Activated CD8-positive, alpha-beta memory T cell treated with anti-CD3 and anti-CD28 coated beads for 1 hour (primary cell): ENCODE measurements at places on chromosomes 3 and 15.

DNA sequence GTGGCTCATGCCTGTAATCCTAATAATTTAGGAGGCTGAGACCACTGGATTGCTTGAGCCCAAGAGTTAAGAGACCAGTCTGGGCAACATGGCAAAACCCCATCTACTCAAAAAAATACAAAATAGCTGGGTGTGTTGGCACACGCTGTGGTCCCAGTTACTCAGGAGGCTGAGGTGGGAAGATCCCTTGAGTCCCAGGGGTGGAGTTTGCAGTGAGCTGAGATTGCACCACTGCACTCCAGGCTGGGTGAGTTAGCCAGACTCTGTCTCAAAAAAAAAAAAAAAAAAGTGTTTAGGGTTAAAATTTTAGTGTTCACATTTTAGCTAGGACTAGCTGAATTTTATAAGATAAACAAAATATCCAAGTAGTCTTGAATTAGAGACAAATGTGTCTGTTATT lies 1340.1 kb upstream of the EPHA6 start:
- no peak for DNase-seq

- no peak for DNase-seq
Measured at GRCh38 chr15:62453375-62453774, 288.3 kb upstream of the C2CD4B start.

- no peak for DNase-seq
Measured at GRCh38 chr3:122030381-122031122, 8.5 kb upstream of the ILDR1 start.

DNA sequence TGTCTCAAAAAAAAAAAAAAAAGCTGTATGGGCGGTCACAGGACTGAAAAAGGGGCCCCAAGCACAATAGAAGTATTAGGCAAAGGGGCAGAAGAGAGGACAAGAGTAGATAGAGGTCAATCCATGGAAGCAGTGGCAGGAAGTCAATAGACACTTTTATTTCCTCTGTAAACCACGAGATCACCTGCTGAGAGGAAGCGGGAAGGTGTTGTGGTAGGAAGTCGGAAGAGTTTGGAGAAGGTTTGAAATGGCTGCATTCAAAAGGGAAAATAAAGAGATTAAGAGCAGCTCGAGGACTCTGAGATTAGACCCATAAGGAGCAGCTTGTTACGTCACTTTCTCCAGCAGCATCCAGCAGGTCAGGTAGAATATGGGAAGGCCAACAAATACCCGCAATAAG lies 14.2 kb upstream of the ZNF148 start:
- no peak for DNase-seq

DNA sequence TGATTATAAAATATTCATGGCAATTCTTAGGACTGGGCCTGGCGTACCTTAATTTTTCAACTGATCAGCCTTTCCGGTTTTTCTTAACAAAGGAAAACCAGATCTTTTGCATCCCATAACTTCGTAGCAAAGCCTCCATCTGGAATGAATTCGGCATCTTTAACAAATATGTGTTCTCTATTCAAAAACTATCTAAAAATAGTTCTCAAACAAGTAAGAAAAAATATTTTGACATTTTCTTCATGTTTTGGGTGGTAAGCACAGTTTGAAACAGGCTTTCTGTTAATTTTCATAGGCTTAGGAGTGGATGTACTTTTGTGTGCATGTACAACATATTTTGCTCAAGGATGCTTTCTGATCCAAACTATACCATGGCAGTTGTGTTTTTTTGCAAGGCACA lies 55.1 kb downstream of the RBMS3 start:
- DNase-seq, result no peak

GRCh38 chr3:57918123-57918837 lies 89.9 kb upstream of the FLNB start:
- DNase-seq, result no peak

GRCh38 chr3:110685630-110686029 lies 386.0 kb upstream of the NECTIN3 start:
- no peak for DNase-seq

- DNase-seq, result no peak
Measured at GRCh38 chr3:36826240-36826639, 61.9 kb upstream of the DCLK3 start.

GRCh38 chr3:65999606-66000005 lies 39.1 kb downstream of the MAGI1 start:
- DNase-seq, result no peak

DNA sequence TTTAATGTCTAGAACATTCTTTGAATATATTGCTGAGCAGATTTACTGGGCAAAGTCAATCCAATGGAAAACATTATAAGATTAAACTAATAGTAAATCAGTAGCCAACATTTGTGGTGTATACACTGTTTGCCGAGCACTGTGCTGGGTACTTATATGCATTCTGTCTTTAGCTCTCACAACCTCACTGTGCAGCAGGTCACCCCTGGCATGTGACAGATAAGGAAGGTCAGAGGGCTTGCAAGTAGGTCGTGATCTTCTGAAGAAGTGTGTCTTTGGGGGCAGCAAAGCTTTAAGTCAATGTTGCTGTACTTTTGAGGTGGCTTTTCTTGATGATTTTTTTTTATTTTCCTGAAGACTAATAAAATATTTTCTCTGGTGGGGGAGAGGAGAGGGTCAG lies 62.2 kb downstream of the TCAIM start:
- no peak for DNase-seq

GRCh38 chr15:70038730-70039392 lies 58.9 kb downstream of the TLE3 start:
- no peak for DNase-seq

GRCh38 chr3:27281671-27282150 lies 87.5 kb downstream of the NEK10 start:
- DNase-seq, result no peak

GRCh38 chr15:36954486-36954885 lies 145.9 kb downstream of the MEIS2 start:
- DNase-seq, result no peak

DNA sequence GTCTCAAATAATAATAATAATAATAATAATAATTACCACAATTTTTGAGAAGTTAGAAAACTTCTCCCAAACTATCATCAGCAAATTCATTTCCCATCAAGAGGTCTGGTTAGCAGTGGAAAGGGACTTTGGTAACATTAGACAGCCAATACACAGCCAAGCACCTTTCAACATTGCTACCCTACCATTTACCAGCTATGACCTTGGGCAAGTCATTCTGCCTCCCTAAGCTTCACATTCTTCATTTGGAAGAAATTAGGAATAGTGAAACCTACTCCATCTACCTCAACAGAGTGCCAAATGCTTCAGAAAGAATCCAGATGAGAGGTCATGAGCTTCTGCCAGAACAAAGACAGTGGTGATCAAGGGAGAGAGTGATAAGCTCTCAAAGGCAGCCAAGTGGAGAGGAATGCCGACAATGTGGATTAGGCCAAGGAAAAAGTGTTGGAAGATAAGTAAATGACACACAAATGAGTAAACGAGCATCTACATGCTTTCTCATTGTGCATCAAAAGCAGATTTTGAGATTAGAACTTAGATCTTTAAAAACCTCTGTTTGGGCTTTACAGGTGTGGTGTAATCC lies 42.9 kb upstream of the LPP start:
- DNase-seq, result no peak

- DNase-seq, result no peak
Measured at GRCh38 chr15:69158201-69158842, 2.1 kb upstream of the GLCE start.

DNA sequence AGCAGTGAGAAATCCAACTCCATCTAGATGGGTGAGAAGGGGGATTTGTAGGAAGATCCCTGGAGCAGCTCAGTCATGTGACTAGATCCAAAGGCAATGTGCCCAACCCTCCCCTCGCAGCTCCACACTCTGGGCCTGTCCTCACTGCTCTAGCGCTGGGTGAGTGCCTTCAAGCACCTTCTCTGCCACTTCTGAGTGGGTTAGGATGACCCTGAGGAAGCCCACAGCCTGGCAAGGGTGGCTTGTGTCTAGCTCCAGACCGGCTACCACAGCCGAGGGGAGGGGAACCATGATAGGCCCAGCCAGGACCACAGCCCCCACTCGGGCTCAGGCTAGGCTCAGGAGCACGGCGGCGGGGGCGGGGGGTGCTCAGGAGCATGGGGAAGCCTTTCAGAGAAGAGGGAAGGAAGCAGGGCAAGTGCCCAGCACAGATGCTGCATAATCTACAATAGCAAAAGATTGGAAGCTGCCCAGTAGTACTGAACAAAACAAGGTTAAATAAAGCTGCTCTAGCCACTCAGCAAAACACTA lies 1.7 kb downstream of the SPATA12 start:
- no peak for DNase-seq

- DNase-seq, result no peak
Measured at GRCh38 chr15:55289011-55289745, 435 bp downstream of the RAB27A start.

- no peak for DNase-seq
Measured at GRCh38 chr3:185760550-185760949, 64.3 kb downstream of the IGF2BP2 start.

- no peak for DNase-seq
Measured at GRCh38 chr3:45546126-45546620, 48.4 kb upstream of the LIMD1 start.

- DNase-seq, result no peak
Measured at GRCh38 chr15:64558460-64559179, 98.2 kb downstream of the ZNF609 start.

DNA sequence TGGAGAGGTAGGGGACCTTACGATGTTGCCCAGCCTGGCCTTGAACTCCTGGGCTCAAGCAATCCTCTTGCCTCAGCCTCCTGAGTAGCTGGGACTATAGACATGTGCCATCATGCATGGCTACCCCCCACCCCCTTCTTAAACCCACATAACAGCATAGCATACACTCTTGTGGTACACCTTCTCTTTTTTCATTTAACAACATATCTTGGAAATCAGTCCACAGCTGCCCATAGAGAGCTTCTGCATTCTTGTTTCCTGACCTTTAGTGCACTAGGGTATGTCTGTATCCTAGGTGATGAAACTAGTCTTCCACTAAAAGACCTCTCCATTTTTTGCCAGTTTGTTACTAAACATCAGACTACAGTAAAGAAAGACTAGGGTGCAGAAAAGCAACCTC lies 33.0 kb downstream of the SLC28A1 start:
- no peak for DNase-seq

- no peak for DNase-seq
Measured at GRCh38 chr3:60402931-60403330, 848.3 kb downstream of the FHIT start.

DNA sequence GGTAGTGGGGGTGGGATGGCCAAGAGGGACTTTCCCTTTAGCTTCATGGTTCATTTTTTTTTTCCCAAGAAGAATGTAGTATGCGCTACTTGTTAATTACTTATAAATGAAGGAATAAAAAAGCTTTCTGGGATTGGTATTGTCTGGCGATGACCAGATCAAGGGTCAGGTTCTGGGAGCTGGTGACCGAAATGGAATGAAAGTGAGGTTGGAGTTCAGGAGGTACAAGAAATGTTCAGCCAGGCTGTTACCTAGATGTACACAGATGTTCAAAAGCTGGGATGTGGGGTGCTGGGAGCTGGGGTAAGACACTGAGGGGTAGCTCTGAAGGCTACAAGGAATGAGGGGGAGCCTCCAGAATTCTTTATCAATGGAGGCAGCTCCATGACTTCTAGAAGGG lies 17.1 kb upstream of the U2SURP start:
- DNase-seq, result no peak

GRCh38 chr3:119586733-119587172 lies 7.5 kb downstream of the ADPRH start:
- DNase-seq, result no peak

DNA sequence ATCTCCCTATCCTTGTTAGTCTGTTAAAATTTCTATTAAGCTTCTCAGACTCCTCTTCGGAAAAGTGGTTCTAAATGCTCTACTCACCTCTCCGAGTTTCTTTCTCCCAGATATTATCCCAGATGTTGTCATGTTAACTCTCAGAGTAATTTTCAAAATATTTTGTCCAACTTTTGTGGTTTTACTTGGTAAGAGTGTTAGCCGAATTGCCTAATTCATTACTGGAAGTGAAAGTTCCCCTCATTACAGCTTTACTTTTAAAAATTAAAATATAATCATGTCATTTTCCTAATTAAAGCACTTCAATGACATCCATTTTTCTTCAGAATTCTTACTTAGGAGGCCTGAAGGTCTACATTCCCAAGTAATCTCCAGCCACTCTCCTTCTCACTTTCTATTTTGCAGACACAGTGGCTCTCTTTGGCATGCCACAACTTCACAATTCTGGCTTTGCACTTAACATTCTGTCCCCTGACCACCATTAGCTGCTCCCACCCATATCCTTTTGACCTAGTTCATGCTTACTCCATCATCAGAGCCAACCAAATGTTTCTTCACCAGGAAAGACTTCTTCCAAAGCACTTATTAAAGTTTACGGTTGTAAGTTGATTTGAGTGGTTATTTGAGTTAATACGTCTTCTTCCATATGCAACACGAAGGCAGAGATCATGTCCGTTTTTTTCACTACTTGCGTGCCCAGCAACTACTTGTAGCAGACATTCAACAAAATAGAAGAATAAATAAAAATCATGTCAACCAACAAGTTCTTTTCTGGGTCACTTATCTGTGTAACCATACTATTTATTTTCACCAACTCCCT lies 10.2 kb upstream of the TIPARP start:
- DNase-seq, result no peak

GRCh38 chr3:103953796-103954195 lies 1412.9 kb upstream of the ALCAM start:
- DNase-seq, result no peak

GRCh38 chr3:9008550-9009255 lies 45.4 kb upstream of the RAD18 start:
- no peak for DNase-seq

DNA sequence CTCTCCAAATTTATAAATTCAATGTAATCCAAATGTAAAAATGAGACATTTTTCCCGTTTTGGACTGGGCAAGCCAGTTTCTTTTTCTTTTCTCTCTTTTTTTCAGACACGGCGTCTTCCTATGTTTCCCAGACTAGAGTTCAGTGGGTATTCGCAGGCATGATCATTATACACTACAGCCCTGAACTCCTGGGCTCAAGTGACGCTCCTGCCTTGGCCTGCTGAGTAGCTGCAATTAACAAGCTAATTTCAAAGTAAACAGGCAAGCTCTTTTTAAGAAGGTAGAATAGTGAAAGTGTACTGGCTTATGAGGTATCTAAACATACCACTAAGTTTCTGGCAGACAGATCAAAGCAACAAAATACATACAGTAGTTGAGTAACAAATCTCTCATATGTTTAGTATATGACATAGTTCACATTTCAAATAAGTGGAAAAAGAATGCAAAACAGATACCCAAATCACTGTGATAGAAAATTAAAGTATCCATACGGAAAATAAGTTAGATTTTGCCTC lies 13.5 kb downstream of the HIGD1A start:
- no peak for DNase-seq

GRCh38 chr3:45816544-45816943 lies 20.2 kb upstream of the SLC6A20 start:
- DNase-seq, result no peak

GRCh38 chr3:172084871-172085556 lies 45.6 kb downstream of the FNDC3B start:
- DNase-seq, result no peak
